Hepatocyte (in vitro differentiated cells): ENCODE measurements at places on chromosomes 3 and 15. TPM values are rescaled to one million over a fixed set of nuclear protein-coding genes. Genes with fewer than 3 reads are reported as not detected.
A peak's percentile ranks its signal among the peaks of the same experiment; 100 is the strongest.

GRCh38 chr15:66680502-66680901 lies 21.5 kb upstream of the SMAD6 start:
- no peak for DNase-seq

ZMYND10 gene
- total RNA-seq: 0.20 and 0.44 TPM in 2 replicates

PAK2 gene
- 50.9 and 51.5 TPM in 2 replicates for total RNA-seq

ARGFX gene
- total RNA-seq: not detected in 2 replicates

DNA sequence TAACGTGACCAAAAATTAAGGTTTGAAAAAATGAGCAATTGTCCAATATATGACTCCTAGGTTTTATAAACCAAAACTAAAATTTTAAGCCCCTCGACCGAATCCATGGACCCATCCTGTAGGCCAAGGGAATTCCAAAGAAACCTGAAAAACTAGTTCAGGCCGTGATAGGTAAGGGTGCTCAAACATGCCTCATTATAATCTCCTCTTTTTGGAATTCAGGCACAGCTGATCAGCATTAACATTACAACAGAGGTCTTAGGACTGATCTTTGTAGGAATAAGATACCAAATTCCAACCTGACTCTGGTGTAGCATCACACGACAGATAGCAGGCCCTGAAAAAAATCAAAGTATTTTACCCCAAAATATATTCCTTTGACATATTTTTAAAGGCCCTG lies 155.7 kb downstream of the NEK10 start:
- DNase-seq: no peak

DNA sequence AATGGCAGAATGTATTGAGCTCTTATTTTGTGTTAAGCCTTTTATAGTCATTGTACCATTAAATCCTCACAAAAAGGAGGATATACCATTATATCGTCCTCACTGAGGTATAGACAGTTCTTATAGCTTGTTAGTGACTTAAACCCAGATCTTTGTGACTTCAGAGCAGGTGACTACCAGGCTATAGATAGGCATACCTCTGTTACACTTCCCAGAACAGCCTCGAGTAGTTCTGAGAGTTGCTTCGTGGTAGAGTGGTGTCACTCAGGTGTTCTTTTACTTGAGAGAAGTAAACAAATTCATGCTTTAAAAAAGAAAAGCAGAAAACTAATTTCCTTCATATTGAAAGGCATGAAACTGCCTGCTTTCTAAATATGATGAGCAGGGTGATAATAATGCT lies 59.9 kb downstream of the SEC22A start:
- DNase-seq: no peak

EPHB1 gene
- 2.3 and 3.3 TPM in 2 replicates for total RNA-seq

GRCh38 chr3:81419228-81419627 lies 342.2 kb downstream of the GBE1 start:
- peak; percentile 15 for DNase-seq

DNA sequence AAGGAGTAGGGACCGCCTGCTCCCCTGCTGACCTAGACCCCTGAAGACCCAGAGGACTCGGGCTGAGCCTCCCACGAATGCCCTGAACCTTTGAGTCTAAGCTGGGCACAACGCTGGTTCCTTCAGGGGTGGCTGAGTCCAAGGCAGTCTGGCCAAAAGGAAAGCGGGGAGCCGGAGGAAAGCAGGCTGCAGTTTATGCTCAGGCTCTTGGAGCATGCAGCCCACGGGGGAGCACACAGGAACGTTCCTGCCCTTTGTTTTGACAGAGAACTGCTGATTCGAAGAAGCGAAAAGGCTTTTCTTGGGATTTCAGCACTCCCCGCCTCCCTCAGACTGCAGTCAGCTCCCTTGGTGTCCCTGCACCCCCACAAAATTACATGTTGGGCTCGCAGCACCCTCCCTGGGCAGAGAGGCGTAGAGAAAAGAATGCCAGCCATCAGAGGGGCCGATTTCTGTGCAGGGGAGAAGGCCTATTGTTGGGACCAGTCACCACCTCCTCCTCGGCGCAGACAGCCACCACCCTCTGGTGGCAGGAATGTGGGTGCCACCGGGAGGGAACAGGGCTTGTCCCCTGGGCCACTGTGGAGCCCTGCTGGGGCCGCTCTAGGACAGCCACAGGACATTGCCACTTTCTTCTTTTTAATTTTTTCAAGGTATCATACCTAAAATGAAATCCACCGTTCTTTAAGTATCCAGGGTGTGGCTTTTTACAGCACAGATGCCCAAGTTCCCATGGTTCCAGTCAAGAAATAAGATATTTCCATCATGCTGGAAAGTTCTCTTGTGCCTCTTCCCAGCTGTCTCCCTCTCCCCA lies 72.2 kb downstream of the SMAD6 start:
- peak; percentile 89 for DNase-seq

DNA sequence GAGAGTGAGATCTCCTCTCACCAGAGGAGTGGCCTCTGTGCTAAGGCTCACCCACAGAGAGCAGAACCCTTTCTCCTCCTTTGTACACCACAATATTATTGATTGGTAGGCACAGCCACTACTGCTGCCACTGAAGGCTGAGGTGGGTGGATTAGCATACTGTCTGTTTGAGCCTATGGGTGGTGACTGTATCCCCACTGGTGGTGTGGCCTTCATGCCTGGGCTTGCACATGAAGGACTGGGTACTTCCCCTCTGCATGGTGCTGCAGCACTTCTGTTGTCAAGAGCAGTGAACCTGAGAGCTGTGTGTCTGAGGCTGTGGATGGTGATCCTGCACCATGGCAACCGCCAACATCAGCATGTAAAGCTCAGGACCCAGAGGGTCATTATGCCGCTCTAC lies 35.7 kb upstream of the NECTIN3 start:
- DNase-seq: no peak

CHRM5 gene
- total RNA-seq: not detected in 2 replicates

TOP2B gene
- 96.5 and 109 TPM in 2 replicates for total RNA-seq

GRIP2 gene
- 0.73 and 1.0 TPM in 2 replicates for total RNA-seq

DNA sequence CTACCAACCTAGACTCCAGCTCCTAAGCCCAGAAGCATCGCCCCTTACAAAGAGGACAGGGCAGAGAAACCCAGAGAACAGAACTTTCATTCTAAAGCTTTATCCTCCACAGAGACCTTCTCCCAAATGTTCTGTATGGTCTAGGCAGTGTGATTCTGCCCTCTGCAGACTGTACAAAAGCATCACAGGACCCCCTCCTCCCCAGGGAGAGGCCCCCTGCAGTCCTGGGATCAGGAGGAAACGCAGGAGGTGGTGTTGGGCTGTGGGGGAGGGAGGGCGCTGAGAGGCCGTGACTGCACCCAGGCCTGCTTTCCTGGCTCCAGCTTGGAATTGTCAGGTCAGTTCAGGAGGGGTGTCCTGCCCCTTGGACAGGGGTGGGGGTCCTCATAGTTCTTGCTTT lies 101.3 kb downstream of the DGKG start:
- no peak for DNase-seq

- peak; percentile 16 for DNase-seq
Observed at GRCh38 chr3:54837964-54838363, 89.9 kb downstream of the LRTM1 start.

PLSCR5 gene
- 0.60 and 2.0 TPM in 2 replicates for total RNA-seq

- DNase-seq: no peak
Observed at GRCh38 chr3:172647823-172648222, 63.0 kb downstream of the NCEH1 start.
